Gastrocnemius medialis (tissue), 4 donors: ENCODE measurements at places on chromosomes 2 and 18. TPM values are rescaled to one million over a fixed set of nuclear protein-coding genes. Genes with fewer than 3 reads are reported as not detected.

FOXD4L1 gene
- 0.13 TPM for total RNA-seq

SERPINB11 gene
- not detected for total RNA-seq

MFSD2B gene
- not detected for total RNA-seq

SULT1C4 gene
- 0.61 TPM for total RNA-seq

RPRM gene
- not detected for total RNA-seq

C2orf81 gene
- 0.24 TPM for total RNA-seq

IRS1 gene
- 2.2 TPM for total RNA-seq

GAL3ST2 gene
- total RNA-seq, result 1.6 TPM

PCARE gene
- total RNA-seq, result 1.3 TPM

BBS5 gene
- total RNA-seq, result 17.8 TPM

DDX18 gene
- 21.8 TPM for total RNA-seq

NPAS2 gene
- total RNA-seq, result 48.2 TPM

CHRNG gene
- total RNA-seq, result 57.5 TPM

DYNAP gene
- total RNA-seq, result not detected

ALLC gene
- not detected for total RNA-seq

GPR45 gene
- total RNA-seq, result not detected

PLCD4 gene
- total RNA-seq, result 36.2 TPM

RASGRP3 gene
- total RNA-seq, result 10.0 TPM

BZW1 gene
- total RNA-seq, result 204 TPM

TWIST2 gene
- 2.2 TPM for total RNA-seq

NR4A2 gene
- total RNA-seq, result 1.6 TPM
